Fibroblast of upper back skin (primary cell): ENCODE measurements at places on chromosomes 7 and 10.

DNA sequence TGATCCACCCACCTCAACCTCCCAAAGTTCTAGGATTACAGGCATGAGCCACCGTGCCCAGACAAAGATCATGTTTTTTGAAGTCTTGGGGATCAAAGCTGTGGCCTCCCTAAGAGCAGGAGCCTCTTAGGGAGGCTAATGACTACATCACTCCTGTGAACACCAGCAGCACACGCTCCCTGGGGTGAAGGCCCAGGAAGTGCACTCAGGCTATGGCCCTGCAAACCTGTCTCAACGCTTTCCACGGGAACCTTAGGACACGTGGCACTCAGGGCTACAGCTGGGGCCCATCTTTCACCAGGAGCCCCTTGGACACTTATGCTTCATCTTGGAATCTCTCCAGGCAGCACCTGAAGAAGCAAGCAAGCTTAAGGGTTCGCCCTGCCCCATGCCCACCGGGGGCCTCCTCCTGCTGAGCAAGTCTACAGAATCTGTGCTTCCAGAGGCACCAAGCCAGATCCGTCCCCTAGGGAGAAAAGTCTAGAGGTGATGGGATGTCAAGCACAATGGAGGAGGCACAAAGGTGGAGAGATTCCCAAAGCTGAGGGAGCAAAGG, 18.4 kb downstream of the VSTM4 start:
- DNase-seq: no peak

DNA sequence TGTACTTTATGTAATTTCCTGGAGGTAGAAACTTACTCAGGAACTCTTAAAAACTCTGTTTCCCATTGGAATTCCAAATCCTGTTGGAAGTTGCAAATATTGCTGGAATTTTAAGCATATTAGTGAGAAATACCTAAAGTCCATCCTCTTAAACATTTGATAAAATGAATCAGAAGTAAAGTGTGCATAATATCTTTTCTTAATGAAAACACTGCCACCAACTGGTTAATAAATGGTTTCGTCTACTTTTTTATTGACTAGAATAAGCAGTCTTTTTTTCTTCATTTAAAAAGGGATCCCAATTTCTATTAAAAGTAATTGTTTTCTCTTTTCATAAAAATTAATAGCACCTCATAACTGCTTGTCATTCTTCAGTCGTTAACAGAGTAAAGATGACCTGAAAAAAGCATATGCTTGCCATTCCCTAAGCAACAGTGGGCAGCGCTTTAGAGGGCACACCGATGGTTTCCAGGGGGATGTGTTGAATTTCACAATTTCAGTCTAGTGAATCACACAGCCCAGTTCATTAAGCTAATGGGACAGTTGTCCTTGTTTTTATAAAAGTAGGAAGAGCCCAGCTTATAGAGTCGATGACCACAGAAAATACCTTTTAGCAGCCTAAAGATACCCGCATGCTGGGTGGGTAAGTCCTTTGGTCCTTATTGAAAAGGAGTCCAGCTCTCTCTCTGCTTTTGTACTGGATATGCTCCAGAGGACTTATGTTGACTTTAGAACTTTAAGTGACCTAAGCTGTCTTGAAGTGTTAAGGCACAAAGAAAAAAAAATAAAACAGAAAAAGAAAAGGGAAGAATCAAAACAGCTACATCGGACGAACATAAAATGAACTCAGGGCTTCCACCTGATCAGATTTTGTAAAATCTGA, 28.5 kb downstream of the NPS start:
- peak; percentile 18 for DNase-seq

DNA sequence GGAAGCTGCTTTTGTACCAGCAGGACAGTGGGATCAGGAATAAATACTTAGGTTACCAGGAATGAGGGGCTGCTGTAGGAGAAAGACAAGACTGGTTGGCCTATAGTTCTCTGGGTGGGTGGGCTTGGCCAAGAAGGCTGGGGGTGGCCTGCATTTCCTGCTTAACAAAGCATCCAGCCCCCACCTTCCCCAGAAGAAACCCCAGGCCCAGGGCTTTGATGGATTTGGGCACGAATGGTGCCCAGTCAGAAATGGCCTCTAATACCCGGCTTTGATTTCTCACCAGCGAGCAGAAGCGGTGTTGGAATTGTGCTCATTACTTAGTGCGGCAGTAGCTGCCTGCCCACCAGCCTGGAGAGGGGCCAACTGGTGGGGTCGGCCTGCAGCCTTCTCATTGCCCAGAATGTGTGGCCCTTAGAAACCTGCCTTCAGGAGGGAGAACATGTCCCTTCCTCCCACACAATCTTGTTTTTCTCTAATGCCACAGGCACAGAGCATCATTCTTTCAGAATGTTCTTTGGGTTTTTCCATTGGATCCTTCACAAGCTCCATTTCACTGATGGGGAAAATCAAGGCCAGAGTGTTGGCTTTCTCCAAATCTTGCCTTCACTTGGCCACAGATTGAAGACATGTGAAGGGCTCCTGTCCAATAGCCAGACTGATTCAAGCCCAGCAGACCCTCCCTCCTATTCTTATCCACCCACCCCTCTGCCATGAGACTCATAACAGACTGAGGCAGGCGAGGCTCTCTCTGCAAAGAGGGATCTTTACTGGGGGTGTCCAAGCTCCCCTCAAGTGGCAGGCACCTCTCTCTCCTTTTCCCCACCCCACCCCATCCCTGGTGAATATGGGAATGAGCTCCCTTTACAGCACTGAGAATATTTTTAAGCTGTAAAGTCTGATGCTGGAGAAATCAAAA, 2.5 kb downstream of the UNC5B start:
- DNase-seq: no peak

- DNase-seq: no peak
Measured at GRCh38 chr10:21396889-21397288, 128.6 kb downstream of the SKIDA1 start.

GRCh38 chr10:129844216-129844766, 119.8 kb downstream of the EBF3 start:
- DNase-seq: no peak

DNA sequence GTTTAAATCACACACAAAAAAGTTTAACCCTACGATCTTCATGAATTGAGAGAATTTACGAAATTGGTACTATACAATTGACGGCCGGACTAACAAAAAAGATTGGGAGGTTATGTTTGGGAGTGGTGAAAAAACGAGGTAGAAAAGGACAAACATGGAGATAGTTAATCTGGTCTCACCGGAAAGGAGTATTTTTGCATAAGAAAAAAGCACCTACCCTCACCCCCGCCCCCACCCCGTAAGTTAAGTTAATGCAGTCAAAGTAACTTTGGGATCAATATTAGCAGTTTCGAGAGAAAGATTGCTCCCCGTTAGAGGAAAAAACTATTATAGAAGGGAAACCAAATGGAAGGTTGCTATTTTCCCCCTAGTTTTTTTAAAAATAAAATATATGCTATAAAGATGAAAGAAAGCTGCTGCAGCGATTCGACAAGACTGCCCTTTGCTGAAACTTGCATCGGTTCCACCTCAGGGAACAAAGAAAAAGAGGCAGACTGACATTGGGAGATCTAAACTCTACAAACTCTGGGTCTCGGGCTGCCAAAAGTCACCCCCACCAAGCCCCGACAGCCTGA, 3.5 kb downstream of the SP8 start:
- DNase-seq: no peak

DNA sequence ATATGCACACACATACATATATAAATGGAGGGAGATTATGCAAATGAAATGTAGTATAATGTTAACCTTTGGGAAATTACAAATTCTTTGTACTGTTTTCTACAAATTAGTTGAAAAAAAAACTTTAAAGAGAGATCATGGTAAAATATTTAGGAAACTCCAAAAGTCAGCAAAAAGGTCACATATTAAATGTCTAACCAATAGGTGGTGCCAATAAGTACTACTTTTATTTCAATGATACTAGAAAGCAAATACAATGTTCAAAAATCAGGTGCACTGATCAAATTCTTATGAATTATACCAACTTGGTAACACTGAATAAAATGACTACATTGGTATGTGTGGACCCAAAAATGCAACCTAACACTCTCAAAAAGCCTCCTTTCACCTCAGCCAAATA, 276.9 kb downstream of the DOCK4 start:
- no peak for DNase-seq

DNA sequence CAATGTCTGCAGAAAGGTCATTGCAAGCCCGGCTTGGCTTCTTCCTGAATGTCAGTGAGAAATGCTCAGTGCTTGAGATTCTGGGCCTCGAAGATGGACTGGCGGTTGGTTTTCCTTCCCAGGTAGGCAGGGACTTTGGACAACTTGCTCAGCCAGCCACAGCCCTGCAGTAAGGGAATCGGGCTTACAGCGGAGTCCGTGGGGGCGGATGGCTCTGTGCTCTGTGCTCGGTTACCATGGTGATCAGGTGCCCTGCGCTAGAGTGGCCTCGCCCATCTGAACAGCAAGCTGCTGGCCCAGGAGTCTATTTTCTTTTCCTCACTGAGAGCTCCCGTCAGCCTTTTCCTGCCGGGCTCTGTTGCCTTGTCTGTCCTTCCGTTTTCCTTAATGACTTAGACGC, 77.8 kb upstream of the SH2B2 start:
- DNase-seq: no peak

DNA sequence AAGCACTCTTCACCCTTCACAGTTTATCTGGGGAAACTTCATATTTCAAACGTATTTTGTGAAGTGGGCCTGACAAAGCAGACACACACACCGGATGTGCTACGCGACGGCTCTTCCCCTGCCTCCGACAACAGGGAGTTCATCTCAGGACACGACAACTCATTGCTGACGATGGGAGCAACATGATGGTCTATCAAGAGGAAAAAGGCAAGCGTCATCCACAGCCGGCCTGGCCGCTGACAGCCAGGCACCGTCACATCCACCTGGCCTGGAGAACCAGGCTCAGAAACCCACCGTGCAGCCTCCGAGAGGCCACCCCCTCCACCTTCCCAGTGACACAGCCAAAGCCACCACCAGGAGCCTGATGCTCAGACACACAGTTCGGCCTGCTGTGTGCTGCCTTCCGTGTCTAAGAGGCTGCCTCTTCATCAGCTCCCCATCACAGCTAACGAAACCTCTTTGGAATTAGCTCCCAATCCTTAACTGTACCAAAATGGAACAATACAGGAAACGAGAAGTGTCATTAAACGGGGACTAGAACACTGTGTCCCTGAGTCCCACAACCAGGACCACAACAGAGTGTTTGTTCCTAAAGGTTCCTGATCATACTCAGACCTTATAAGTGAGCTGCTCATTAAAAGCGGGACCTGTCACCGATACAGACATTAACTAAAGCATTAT, 76.7 kb downstream of the SFMBT2 start:
- DNase-seq: no peak

DNA sequence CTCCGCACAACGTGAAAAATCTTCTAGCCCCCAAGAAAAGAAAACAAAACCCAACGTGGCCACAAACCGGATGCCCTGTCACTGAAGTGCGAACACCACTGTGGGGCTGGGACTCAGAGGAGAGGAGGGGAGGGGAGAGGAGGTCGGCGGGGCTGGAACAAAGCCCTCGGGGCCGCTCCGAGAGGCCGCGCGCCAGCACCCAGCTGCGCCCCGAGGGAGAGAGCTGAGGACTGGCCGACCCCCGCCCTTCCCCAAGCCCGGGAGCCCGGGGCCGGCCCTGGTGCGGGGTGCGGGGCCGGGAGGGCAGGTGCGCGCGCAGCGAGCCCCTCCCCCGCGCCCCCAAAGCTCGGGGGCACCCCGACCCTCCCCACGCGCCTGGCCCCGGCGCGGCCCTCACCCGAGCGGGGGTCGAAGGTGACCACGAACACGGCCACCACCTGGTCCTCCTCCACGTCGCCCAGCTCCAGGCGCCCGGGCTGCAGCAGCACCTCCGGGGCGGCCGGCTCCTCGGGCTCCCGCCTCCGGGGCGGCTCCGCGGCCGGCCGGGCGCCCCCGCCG, 398 bp downstream of the DENND11 start:
- no peak for DNase-seq

- DNase-seq: no peak
Measured at GRCh38 chr7:17472518-17472917, 174.1 kb downstream of the AHR start.

- peak; percentile 70 for DNase-seq
Measured at GRCh38 chr10:90947030-90947960, 26.4 kb upstream of the ANKRD1 start.

DNA sequence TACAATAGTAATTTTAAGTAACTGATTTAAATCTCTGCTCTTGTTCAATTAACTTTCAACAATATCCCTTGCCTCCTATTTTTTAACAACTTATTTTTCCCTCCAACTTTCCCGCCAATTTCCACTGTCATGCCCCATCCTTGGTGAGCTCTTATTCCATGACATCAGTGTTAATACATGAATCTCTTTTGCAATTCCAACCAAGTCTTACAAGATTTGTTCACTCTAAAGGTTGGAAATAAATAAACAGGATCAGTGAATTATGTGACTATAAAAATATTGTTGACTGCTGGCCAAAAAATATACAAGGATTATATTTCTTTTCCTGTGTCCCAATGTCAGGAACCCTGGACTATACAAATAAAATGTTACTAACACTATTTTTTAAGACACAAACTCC, 21.0 kb upstream of the AGMO start:
- DNase-seq: no peak

GRCh38 chr10:13969118-13969791, 361.5 kb downstream of the FRMD4A start:
- no peak for DNase-seq

DNA sequence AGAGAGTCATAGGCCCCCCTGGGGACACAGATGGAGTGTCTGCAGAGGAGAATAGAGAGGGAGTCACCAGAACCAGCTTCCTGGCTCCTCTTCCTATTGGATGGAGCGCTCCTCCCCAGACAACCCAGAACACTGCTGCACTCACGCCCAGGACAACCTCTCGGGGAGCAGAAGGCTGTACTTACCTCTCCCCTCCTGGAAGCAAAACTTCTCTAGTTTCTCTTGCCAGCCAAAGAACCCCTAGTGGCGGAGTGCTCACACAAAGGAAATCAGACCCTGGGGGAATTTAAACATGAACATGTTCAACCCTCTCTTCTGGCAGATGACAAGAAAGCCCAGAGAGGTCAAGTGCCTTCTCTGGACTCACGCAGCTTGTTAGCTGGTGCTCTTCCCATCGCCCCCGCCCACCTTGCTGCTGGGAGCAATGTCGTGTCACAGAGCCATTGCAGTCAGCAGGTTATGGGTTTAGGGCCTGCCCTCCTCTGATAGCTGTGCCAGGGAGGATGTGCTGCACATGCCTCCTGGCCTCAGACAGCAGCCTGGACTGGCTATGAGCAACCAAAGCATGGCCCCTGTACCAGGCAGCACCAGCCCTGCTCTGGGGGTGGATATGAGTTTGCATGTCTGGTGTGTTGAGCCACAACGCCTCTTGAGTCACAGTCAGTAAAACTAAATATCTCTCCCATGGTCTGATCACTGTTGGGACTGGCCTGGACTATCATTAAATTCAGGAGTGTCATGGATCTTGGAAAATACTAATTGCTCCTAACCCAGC, 84.4 kb downstream of the SLIT1 start:
- no peak for DNase-seq

- DNase-seq: no peak
Measured at GRCh38 chr10:125792342-125793300, 17.0 kb upstream of the MMP21 start.
